MCF 10A (cell line): ENCODE measurements at places on chromosomes 4 and X. TPM values are rescaled to one million over a fixed set of nuclear protein-coding genes. Genes with fewer than 3 reads are reported as not detected.

DNA sequence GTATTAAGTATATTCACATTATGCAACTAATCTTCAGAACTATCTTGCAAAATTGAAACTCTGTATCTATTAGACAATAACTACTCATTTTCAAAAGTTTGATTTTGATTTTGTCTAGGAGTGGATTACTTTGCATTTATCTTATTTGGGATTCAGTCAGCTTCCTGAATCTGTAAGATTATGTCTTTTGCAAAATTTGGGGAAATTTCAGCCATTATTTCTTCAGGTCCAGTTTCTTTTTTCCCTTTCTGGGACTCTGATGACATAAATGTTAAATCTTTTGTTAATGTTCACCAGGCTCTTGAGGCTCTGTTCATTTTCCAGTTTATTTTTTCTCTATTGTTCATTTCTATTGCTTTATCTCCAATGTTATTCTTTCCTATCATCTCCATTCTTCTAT, 15.0 kb downstream of the RPS6KA3 start:
- no peak for DNase-seq

- DNase-seq: no peak
Observed at GRCh38 chr4:34676400-34676799, 1567.9 kb downstream of the ARAP2 start.

DNA sequence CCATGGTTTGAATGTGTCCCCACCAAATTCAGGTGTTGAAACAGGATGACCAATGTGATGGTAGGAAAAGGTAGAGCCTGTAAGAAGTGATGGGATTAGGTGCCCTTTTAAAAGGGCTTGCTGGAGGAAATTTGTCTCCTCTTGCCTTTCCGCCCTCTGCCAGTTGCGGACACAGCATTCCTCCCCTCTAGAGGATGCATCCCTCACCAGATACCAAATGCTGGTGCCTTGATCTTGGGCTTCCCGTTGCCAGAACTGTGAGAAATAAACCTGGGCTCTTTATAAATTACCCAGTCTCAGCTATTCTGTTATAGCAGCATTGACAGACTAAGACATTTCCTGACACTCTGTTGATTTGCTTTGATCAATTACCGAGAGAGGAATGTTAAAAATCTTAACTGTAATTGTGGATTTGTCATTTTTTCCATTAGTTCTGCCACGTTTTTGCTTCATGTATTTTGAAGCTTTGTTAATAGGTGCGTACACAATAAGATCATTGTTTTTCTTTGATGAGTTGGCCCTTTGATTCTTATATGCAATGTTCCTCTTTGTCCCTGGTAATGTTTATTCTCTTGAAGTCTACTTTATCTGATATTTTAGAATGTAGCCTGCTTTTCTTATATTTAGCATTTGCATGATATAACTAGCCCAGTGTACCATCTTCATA, 13.3 kb downstream of the NFKB1 start:
- no peak for DNase-seq

DNA sequence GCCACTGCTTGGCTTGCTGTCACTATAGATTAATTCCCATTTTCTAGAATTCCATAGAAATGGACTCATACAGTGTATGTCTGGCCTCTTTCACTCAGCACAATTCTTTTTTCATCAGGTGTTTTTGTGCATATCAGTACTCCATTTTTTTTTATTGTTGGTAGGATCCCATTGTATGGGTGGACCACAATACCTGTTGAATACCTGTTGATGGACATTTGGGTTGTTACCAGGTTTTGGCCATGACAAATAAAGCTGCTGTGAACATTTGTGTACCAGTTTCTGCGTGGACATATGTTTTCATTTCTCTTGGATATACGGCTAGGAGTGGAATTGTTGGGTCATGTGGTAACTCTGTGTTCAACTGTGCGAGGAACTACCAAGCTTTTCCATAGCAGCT, 14.9 kb downstream of the ZFP92 start:
- no peak for DNase-seq

DNA sequence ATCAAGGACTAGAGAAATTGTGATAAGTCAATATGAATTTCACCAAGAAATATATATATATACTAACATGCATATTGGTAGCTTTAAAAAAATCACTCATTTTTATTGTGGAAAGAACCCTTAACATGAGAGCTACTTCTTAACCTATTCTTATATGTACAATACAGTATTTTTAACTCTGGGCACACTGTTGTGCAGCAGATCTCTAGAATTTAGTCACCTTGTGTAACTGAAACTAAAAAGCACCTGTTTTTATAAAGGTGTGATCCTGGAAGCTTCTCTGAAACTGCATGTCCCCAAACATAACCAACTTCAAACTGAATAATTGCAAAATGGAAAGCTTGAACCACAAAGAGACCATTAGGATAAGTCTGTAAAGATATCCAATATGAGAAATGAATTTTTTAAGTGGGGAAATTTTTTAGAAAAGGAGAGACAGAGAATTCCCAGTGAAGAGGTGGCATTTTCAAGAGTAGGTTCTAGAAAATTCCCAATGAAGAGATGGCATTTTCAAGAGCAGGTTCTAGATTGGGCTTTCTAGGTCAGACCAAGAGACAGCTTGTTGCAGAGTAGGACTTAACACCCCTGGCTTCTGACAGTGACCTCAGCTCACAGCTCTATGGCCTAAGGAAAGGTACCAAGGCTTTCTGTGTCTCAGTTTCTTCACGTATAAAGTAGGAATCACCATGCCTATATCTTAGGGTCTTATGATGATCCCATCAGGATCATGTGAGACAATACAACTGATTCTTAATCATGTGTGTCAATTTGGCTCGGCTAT, 22.0 kb upstream of the PPARGC1A start:
- no peak for DNase-seq

- no peak for DNase-seq
Observed at GRCh38 chr4:147480891-147481576, at the start of gene EDNRA. Gene EDNRA (plus strand): TSS chr4:147481097. CDS start chr4:147485682, 4,585 bp downstream.

DNA sequence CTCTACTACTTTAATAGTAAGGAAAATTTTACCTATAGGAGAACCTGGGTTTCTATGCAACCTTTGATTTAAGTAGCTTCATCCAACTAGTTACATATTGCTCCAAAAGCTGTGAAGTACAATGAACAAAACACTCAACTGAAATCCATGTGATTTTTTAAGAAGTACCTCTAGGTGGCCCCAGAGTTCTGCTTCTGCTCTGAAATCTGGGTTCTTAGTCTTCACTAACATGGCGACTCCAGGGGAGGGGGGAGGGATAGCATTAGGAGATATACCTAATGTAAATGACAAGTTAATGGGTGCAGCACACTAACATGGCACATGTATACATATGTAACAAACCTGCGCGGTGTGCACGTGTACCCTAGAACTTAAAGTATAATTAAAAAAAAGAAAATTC, 73.4 kb upstream of the MAGEB2 start:
- peak; percentile 63 for DNase-seq

- no peak for DNase-seq
Observed at GRCh38 chrX:15430584-15430983, 46.4 kb upstream of the VEGFD start.

GRCh38 chr4:110953191-110953590, 330.3 kb upstream of the PITX2 start:
- no peak for DNase-seq

- DNase-seq: peak; percentile 76
Observed at GRCh38 chrX:12901486-12901885, 4.9 kb upstream of the TLR8 start.

The CXCL3 gene
- total RNA-seq: 9.2 and 9.8 TPM in 2 replicates

The NIPAL1 gene
- total RNA-seq: 6.8 and 10.0 TPM in 2 replicates
